Amygdala (tissue), 56 donors: ENCODE measurements at places on chromosomes 13 and 19.

- no peak for DNase-seq
Measured at GRCh38 chr13:24906268-24906667, 142.3 kb downstream of the RNF17 start.

DNA sequence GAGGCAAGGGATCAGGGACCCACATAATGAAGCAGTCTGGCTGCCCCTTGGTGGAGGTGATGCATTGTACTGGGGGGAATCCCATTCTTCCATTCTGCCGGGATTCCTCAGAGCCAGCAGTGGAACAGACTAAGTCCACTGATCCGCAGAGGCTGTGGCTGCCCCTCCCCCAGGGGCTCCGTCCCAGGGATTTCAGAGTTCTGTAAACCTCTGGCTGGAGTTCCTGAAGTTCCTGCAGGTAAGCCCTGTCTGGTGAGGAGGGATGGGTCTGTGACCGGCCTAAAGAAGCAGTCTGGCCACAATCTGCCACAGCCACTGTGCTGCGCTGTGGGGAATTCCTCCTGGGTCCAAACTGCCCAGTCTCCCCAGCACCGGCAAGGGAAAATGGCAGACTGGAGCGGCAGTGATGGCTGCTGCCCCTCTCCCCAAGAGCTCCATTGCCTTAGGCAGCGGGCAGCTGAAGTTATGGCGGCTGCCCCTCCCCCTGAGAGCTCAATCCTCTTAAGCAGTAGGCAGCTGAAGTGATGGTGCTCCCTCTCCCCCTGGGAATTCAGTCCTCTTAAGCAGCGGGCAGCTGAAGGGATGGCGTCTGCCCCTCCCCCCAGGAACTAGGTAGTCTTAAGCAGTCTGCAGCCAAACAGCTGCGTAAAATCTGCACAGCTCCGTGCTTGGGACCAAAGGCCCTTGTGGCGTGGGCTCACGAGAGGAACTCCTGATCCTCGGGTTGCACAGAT is 155.7 kb downstream of the PCDH17 start:
- no peak for DNase-seq

- DNase-seq, result no peak
Measured at GRCh38 chr19:3908266-3909054, 24.4 kb upstream of the NMRK2 start.

DNA sequence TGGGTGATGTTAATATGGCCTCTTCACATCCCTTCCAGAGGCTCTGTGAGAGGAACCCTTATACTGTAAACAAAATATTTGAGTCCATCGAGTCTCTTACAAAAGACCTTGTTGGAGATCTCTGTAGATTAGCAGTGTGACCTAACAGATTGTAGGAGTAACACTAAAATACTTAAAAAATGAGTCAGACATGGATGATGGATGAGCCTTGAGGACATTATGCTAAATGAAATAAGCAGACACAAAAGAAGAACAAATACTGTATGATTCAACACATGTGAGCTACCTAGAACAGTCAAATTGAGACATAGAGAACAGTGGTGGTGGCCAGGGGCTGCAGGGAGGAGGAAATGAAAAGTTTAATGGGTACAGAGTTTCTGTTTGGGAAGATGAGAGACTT is 152.2 kb upstream of the UBL3 start:
- no peak for DNase-seq

DNA sequence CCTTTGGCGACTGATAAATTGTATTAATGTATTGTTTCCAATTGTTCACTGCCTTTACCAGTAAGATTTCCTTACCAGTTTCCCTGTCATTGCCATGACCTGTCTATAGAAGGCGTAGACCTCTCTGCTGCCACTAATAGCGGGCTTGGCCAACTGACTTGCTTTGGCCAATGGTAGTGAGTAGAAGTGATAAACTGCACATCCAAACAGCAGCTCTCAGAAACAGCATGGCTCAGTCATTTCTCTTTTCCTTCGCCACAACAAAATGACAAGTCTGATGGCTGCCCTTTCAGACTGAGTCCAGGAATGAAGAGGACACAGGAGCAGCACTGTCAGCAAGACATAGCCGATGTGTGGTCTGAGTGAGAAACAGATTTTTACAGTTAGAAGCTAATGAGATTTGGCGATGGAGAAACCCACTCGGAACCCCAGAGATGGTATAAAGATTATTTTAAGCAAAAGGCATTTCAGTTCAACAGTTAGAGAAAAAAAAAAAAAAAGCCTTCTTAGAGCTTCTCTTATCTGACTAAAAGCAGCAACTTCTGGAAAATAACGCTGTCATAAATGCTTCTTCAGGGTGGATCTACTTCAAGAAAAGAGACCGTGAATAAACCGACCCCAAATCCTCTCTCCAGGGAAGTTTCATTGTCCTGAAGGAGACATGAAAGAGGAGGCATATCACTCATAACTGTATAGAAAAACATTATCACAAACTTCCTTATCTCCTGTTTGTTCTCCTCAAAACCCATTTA is 42.0 kb upstream of the TM9SF2 start:
- no peak for DNase-seq

GRCh38 chr13:37277007-37277406 is 171.5 kb upstream of the CSNK1A1L start:
- DNase-seq, result no peak

- no peak for DNase-seq
Measured at GRCh38 chr13:109650861-109651260, 135.5 kb downstream of the IRS2 start.

GRCh38 chr13:113667771-113668490 is 912 bp downstream of the GRK1 start:
- DNase-seq, result no peak

- no peak for DNase-seq
Measured at GRCh38 chr13:82647540-82647939, 1234.7 kb downstream of the SLITRK1 start.

GRCh38 chr19:55553217-55554182 is 8.2 kb upstream of the SBK3 start:
- DNase-seq, result no peak

GRCh38 chr19:44585371-44586133 is 27.8 kb upstream of the IGSF23 start:
- DNase-seq, result no peak

DNA sequence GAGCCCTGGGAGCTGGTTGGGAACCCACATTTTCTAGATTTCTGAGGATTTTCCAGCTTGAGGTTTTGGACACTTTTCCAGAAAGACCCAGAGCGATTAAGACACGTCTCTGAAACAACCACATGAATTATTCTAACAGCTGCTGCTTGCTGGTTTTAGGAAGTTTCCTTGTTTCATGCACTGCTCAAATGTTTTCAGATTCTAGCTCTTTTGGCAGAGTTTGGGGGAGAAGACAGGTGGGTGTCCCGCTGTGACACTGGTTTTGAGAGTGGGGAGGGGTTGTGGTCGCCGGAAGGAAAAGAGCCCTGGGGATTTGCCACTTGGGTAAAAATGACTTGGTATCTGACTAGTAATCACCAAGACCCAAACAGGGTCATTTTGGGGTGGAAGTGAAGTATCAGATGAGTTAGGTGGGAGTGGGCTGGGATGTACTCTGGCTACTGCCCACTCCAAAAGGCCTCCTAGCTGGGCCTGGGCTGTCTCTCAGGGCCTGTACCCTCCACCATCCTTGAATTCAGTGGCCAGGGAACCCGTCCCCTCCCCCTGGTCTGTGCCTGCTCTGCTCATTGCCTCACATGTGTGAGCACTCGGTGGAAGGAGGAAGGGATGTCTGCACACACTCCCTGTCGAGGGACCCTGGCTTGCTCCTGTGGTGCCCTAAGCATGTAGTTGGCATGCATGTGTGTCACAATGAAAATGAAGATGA is 13.2 kb downstream of the GATAD2A start:
- DNase-seq, result no peak

DNA sequence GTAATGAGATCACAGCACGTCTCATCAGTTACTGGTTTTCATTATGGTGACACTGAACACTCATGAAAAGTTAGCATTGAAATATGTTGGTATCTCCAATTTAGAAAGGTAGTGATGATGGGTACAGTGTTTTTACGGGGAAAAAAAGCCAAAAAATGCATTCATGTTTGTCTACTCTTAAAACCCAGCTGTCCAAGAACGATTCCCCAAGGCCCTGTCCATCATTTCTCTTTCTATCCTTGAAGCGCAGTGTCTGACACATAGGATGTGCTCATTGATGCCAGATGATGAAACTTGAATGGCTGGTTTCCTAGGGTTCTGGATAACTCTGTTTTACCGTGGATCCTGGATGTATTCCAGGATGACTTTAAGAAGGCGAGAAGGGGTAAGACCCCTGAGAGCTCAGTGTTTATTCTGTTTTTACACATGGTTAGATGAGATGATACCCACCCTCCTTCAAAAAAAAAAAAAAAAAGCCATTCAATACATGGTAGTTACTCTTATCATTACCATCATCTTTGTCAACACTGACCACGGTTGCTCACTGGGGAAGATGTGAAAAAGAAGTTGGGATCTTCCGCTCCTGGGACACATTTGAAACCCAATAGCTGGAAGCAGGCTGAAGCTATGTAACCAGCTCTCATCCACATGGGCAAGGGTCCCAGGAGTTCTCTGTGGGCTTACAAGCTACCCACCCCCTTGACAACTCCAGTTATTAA is 22.5 kb downstream of the SERP2 start:
- DNase-seq, result no peak
